ENCODE measurements at places on chromosomes 11 and 22.
A peak's percentile ranks its signal among the peaks of the same experiment; 100 is the strongest.

DNA sequence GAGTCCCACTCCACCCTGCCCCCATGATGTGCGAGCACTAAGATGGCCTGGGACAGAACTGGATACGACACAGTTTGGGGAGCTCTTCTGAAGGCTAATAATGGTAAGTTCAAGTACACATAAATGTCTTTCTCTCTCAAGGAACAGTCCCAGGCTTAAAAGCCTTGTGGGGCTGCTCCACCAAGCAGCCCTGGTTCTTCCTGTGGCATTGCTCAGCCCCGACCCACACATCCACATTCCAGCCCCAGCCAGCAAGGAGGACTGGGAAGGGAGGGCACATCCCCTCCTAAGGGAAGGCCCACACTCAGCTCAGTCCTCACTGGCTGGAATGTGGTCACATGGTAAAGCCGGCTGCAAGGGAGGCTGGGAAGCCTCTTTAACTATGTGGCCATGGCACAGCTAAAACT is 13.3 kb upstream of the MB start:
- peak; percentile 84 for DNase-seq

GRCh38 chr11:83642500-83642899 is 356.3 kb upstream of the CCDC90B start:
- DNase-seq: no peak

- DNase-seq: no peak
Observed at GRCh38 chr11:60942970-60943565, 8.9 kb downstream of the SLC15A3 start.

DNA sequence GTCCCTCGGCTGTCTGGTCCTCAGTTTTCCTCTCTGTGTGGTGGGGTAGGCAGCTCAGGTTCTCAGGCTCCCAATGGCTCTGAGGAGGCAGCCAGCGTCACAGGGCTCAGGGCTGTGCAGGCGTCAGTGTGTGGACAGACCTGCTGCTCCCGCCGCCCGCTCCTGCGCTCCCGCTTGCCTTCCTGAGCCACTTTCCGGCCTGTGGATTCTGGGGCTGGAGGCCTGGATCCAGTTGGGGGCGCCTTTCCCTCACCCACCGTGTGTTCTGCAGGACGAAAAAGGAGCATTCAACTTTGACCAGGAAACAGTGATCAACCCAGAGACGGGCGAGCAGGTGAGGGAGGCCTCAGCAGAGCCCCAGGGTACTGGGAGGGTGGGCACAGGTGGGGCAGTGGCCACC is 14.7 kb downstream of the DPP3 start:
- no peak for DNase-seq

GRCh38 chr11:129277198-129277843 is 85.2 kb upstream of the ARHGAP32 start:
- no peak for DNase-seq

- DNase-seq: no peak
Observed at GRCh38 chr11:3339340-3339624, 39.7 kb downstream of the ZNF195 start.

DNA sequence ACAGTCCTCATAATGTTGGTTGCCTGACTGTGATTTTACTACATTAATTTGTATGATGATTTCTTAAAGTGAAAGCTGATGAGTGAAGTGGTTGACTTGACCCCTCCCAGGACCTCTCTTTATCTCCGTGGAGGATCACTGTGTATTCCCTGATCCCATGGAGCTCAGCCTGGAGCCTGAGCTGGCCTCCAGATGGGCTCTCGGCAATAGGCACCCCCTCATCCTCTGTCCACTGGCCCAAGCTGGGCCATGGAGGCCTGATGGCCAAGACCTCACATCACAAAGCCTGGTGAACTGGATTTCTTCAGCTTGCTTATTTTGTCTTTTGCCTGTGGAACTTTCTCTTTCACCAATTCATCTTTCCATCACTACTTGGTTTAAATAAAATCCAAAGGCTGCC is 75.2 kb downstream of the WNT11 start:
- no peak for DNase-seq

DNA sequence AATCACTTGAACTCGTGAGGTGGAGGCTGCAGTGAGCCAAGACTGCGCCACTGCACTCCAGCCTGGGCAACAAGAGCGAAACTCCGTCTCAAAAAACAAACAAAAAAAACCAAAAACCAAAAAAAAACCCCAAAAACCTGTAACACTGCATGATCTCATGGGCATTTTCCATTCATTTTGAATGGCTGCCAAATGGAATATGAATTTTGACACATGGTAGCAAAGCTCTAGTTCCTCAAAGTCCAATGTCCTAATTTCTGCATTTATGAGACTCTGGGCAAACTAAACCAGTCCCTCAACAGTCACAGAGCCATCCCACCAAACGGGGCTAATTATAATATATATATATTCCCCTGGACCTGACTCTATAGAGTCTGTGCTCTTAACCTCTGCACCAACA is 61.8 kb downstream of the SGSM3 start:
- no peak for DNase-seq

DNA sequence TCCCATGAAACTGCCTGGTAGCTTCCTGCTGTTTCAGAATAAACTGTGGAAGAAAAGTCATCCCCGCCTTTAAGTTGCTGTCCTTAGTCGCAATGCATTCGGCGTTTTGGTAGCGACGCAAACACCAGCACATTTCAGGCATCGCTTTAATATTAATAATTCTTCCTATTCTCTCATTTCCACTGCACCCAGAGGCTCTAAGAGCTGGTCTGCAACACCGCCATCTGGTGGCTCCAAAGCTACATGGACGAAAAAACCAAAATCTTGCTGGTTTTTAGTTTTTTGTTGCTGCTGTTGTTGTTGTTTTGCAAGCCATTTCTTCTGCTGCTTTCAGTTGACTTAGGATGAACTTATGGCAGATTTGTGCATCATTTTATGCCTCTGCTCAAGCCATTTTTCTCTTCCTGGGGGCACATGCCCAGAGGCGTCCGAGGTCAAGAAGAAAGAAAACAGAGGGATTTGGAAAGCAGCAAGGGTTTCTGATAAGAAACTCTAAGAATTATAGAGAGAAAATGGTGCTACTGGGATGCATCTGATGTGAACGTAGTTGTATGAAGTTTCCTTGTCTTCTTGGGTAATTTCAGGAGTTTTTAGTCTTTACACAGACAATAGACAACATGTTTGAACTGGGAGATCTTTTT is 345.4 kb upstream of the KIRREL3 start:
- DNase-seq: peak; percentile 50

- no peak for DNase-seq
Observed at GRCh38 chr22:49267996-49268395, 559.7 kb downstream of the BRD1 start.

- DNase-seq: no peak
Observed at GRCh38 chr11:11985016-11985715, 23.3 kb downstream of the DKK3 start.

DNA sequence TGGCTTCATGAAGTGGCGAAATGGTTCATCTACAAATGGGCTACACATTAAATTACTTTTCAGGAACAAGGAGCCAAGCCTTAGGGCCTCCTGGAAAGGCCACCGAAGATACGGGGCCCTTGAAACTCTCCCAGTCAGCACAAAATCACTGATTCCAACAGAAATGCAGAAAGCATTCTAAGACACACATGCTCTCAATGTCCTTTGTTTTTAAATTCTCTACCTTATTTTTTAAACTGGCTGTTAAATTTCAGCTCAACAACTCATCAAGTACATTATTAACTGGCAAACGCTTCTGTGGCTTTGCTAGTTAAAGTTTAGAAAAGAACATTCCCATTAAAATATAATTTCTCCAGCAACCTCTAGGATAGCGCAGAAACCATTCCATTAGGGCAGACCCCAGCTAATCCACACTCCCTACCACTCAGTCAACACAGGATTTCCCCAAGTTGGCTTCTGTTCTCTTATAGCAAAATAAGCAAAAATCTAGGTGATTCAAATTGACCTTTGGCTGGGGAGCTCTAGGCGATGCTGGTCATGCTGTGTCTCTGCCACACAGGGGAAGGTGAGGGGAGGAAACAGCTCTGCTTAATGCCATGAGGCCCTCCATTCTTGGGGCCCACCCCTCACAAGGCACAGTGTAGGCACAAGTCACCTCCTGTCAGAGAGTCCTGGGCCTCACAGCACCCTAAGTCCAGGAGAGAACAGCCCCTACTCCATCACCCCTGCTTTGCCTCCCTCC is 47.1 kb downstream of the PLEKHA7 start:
- no peak for DNase-seq

GRCh38 chr11:34327804-34328631 is 29.8 kb downstream of the ABTB2 start:
- no peak for DNase-seq

- no peak for DNase-seq
Observed at GRCh38 chr11:19027829-19028595, 32.5 kb downstream of the MRGPRX2 start.

GRCh38 chr11:112025707-112026106 is 499 bp downstream of the DLAT start:
- DNase-seq: peak; percentile 38

DNA sequence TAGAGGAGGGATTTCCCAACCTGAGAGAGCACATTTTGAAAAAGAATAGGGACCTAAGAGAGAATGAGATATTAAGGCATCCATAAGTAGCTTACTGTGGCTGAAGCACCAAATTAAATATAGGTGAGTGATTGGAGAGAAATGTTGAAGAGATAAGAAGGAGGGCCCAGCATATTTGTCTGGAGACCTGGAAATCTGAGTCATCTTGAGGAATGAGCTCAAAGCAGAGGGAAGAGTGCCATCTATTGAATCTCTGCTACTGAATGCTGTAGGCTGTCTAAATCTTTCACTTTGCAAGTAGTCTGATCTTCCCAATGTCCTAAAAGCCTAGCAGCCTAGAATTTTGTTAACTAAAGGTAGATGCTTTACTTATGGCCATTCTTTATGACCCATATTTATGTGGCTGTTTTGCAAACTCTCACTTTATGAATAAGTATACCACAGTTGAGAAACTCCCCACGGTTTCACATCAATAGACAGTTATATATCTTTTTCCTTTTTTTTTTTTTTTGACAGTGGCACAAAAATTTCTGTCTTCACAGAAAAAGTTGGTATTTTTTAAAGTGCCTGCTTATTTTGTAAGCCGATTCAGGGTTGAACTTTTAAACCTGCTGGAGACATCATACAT is 2093.5 kb downstream of the LRRC4C start:
- DNase-seq: peak; percentile 3

GRCh38 chr11:1455763-1456060 is 30.9 kb downstream of the MOB2 start:
- DNase-seq: no peak

- DNase-seq: peak; percentile 64
Observed at GRCh38 chr11:66317723-66318599, 1.1 kb upstream of the CD248 start.

DNA sequence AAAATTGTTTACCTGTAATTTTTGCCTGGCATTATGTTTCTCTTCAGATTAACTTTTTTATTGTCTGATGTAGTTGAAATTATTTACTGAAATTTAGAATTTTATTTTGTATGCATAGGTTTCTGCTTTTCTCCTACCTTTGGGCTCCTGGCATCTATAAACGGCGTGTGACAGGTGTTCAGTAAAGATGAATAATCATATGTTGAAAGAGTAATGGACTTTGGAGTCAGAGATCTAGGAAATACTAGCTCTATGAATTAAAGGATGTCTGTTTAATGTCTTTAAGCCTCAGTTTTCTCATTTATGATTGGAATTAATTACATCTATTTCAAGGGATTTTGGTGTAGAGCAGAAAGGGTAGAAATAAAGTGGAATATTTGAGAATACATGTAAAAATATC is 7.2 kb upstream of the ANGPTL5 start:
- DNase-seq: no peak

DNA sequence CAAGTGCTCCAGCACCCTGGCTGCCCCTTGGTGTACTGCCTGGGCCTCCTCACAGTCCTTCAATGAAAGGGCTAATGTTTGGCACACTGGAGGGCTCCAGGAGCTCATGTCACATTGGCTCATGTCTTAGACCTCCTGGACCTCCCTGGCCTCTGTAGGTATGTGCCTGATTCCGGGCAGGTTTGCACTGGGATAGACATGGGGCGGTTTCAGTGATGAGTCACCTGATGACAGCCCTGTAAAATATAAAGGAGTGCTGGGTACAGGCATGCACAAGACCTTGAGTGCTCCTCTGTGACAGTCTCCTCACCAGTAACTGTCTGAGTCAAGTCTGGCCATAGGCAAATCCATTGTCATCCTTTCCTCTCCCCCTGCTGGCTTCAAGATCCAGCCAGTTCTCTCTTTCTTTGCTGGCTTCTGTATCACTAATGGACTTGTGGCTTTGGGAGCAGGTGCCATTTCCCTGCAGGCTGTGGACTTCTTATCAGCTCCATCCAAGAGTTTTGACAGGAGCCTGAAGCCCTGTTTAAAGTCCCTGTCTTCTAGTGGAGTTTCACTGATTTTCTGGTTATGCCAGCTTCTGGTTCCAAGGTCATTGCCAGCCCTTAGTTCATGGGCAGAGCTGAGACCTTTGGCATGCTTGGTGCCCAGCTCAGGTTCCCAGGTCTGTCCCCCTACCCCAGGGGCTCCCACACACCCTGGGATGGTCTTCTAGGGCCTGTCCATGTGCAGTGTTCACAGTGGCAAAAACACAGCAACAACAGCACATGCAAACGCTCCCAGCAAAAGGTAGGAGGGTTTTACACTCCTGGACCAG is 22.7 kb upstream of the P2RY2 start:
- DNase-seq: no peak

DNA sequence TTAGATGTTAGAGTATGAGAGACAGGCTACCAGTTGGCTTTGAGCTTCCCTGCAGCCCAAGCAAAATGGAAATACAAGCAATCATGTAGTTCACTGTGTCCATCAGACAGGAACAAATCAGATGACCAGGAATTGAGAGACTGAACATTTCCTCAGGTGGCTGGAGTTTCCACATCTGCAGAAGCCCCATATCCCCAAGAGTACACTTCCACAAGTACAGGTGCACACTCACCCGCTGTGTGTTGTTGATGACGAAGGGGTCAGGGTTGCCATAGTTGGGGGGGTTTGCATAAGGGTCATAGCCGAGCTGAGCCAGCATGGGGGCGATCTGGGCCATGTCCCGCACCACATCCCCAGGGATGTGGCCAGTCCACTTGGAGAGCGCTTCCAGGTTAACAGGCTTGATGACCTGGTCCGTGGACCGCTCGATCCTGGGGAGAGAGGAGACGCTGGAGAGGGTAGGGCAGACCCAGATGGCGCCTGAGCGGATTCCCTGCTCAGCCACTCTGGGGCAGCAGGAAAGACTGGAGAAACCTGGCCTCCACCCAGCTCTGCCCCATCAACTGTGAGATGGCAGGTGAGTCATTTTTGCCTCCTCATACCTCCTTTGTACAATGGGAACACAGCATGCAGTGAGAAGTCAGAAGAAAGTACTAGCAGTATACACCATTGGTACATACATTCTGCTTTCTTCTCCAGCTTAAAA is 23.9 kb upstream of the TFIP11 start:
- no peak for DNase-seq
